Esophagus mucosa (tissue), 1 donor: ENCODE measurements at places on chromosomes 11 and 22. TPM values are rescaled to one million over a fixed set of nuclear protein-coding genes. Genes with fewer than 3 reads are reported as not detected.

DNA sequence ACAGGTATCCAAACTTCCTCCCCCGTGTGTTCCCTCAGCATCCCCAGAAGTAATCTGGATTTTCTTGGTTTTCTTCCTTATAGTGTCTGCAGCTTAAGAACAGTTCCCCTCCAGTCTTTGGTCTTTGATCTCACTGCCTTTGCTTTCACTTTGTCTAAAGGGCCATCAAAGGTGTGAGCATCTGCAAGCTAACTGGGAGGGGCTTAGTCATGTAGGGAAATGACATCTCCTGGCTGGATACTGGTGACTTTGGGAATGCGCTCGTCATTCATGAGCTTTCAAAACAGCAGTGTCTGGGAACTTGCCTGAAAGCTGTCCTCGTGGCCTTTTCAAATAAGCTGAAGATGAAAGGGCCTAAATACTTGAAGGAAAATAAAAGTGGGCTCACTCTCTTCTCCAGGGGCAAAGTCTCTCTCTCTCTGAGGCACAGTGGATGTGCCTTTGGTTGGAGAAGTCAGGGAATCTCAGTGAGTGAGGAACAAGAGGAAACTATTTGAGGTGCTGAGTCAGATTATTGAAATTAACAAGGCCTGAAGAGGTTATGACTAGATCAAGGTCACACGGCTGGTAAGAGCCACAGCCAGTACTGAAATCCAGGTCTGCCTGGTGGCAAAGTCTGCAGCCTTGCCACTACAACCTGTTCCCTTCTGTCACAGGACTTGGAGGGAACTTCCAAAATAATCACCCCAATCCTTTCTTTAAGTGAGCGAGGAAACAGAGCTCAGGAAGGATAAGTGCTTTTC, 45.6 kb upstream of the TENM4 start:
- no peak for ATAC-seq

- no peak for ATAC-seq
Measured at GRCh38 chr11:61868571-61869428, 22.5 kb downstream of the FADS3 start.

GRCh38 chr11:108961095-108961494, 296.2 kb downstream of the DDX10 start:
- ATAC-seq, result no peak

DNA sequence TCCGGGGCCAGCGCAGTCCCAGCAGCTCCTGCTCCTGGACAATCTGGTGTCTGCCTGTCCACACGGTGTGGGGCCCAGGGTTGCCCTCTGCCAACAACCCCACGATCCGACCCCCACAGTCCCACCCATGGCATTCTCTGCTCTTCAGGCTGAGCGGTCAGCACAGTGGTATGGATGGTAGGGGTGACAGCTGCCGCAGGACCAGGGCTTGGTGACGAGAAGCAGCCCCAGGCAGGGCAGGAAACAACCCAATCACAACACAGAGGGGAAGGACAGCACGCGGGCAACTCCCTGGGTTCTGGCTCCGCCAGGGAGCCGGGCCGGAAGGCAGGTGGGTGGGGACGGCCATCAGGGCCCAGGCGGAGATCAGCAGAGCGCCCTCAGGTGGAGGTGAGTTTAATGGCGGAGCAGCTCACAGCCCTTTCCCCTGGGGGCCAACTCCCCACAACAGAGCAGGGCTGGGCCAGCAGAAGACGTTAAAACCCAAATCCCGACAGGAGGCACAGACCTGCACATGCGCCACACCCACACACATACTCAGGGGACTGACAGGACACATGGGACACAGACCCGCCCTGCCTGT, 5.3 kb upstream of the CHADL start:
- ATAC-seq, result peak; percentile 23

- ATAC-seq, result no peak
Measured at GRCh38 chr11:64753380-64754123, 6.2 kb downstream of the PYGM start.

DNA sequence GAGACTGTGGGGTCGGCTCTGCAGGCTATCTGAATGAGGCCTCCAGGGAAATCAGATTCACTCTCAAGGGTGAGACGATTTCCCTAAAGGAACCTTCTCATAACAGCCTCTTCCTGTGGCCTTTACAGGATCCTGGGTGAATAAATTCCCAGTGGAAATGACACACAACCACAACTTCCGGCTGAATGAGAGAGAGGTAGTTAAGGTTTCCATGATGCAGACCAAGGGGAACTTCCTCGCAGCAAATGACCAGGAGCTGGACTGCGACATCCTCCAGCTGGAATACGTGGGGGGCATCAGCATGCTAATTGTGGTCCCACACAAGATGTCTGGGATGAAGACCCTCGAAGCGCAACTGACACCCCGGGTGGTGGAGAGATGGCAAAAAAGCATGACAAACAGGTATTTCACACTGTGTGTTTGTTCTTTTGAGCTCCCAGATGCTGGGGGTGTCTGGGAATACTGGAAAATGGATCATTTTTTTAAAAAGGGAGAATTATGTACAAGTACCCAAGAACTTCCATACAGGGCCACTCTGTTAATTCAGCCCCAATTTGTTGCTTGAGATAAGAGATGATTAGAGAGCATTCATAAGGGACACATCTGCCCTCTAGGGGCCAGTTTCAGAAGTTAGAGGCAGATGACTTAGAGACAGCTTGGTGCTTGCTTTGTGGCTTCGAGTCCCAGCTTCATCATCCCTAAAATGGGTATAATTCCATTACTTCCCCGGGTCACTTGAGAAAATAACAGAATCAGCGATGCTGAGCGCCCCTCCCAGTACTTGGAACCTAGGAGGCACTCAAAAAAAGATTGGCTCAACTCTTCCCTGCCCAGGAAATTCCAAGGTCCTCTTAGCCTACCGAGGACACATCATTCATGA, 10.2 kb downstream of the SERPIND1 start:
- ATAC-seq, result no peak

- ATAC-seq, result no peak
Measured at GRCh38 chr11:134558258-134558835, 146.3 kb upstream of the B3GAT1 start.

GRCh38 chr11:67160045-67160444, 41.0 kb downstream of the KDM2A start:
- no peak for ATAC-seq

DNA sequence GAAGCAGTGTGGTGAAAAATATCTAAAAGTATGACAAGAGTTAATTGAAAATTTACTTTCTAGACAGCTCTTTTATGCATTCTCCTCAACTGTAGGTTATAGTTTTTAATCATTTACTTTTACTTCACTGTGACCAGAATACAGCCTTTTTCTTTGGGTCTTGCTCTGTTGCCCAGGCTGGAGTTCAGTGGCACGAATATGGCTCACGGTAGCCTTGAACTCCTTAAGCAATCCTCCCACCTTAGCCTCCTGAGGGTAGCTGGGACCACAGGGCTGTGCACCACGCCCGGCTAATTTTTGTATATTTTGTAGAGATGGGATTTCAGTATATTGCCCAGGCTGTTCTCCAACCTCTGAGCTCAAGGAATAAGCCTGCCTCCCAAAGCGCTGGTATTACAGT, 5.3 kb downstream of the SC5D start:
- ATAC-seq, result no peak

GRCh38 chr11:58927393-58928106, 11.7 kb upstream of the GLYATL1 start:
- peak; percentile 25 for ATAC-seq

GRCh38 chr11:118117790-118118601, 31.2 kb upstream of the SMIM35 start:
- no peak for ATAC-seq

DNA sequence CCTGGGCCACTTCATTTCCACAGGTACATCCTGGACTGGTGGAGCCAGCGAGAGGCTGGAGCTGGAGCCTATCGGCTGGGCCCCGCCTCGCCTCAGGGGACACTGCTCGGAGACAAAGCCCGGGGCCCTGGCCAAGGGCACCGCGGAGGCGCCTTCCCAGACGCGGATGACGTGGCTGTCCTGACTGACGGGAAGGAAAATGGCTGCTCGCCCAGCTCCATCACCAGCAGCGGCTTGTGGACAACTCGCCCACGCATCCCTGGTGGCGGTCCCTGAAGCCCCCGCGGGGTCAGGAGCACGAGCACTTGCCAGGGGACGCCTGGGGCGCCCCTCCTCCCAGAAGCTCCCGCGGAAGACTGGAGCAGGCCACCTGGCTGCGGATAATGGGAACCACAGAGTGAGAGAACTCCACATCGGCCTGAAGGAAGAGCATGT, 49.6 kb downstream of the CECR2 start:
- ATAC-seq, result no peak

- ATAC-seq, result no peak
Measured at GRCh38 chr11:66073669-66074068, 3.6 kb downstream of the PACS1 start.

DNA sequence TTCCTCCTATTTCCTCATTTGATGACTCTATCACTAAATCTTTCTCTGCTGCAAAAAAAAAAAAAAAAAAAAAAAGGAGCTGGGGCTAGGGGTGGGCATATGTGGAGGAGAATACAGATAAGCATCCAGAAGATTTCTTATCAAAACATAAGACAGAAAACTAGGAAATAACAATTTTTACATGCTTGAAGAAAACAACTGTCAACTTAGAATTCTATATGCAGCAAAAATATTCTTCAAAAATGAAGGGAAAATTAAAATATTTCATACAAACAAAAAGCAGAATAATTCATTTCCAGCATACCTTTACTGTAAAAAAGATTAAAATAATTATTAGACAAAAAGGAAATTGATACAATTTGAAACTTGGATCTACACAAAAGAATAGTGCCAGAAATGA, 38.7 kb downstream of the GDPD4 start:
- ATAC-seq, result no peak

DNA sequence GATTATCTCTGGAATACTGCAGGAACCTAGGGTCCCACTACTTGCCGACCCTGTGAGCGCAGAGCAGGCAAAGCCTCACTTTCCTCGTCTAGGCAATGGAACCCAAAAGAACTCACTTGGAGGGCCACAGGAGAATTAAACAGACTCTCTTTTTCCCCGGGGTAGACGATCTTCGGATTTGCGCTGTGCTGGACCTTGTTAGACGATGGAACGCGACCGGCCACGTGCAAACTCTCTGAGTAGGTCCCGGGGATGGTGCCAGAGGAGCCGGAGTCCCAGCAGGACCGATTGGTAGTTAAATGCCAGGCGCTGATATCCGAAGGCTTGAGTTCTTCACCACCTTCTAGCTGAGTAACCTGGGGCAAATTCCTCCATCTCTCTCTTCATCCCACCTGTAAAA, 1.0 kb upstream of the SLC1A2 start:
- no peak for ATAC-seq

DNA sequence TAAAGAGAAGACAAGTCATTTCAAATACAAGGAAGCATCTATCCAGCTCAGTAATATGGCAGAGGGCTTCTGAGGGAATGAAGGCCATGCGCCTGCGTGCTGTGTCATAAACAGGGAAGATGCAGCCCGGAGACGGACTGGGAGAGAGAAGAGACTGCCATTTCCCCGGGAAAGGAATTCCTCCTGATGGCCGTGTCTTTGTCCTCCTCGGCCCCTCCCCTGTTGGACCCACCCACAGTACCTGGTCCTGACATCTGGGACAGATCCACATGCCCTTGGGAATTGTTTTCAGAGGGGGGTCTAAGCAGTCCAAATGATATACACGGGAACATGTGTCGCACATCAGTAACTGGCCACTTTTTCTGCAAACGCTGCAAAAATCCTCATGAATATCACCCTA, 15.5 kb downstream of the LARGE2 start:
- no peak for ATAC-seq

DNA sequence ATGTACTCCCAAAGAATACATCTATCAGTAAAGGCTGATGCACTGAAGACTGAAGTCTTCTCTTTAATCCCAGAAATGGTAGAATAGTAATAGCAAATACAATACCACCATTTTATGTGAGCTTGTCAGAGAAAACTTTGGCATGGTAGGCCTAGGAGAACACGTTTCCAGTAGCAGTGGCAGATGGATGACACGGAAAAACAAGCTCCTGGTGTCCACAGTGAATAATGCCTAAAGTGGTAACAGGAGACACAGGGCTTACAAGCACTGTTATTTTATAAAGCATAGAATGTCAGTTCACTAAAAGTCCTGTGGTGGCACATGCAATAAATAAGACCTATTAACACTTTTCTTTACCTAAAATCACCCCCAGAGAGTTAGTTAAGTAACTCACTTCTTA, 277.6 kb downstream of the TTC28 start:
- no peak for ATAC-seq

- peak; percentile 56 for ATAC-seq
Measured at GRCh38 chr11:8934742-8935488, 2.2 kb upstream of the C11orf16 start.

DNA sequence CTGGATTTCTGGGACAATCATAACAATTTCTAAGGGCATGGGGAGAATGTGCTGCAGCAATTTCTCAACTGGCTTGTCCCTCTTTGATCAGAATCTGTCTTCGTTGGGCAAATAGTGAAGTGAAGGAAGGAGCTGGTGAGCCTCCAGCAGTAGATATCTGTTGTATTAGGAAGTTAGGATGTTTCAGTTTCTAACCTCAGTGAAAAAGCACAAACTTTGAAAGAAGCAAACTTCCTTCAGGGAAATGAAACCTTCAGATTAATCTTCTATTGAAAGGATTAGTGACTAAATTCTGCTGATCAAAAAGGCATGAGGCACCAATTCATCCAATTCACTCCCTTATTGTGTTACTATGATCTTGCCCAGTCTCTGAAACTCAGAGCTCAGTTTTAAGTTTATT, 24.3 kb downstream of the LMO2 start:
- no peak for ATAC-seq

DNA sequence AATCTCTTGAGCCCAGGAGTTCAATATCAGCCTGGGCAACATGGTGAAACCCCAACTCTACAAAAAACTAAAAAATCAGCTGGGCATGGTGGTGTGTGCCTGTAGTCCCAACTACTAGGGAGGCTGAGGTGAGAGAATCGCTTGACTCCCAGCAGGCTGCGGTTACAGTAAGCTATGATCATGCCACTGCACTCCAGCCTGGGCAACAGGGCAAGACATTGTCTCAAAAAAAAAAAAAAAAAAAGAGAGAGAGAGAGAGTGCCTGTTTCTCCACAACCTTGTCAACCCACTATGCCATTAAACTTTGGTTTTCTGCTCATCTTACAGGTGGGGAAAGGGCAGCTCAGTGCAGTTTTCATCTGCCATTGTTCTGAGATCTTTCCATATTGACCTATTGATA, 5.1 kb downstream of the FOLR3 start:
- no peak for ATAC-seq

GRCh38 chr22:29715705-29716104, 4.1 kb upstream of the CABP7 start:
- no peak for ATAC-seq

The YWHAH gene
- total RNA-seq, result 58.3 TPM

The NRGN gene
- 1.1 TPM for total RNA-seq

The IGSF9B gene
- 1.5 TPM for total RNA-seq

The ZNF280B gene
- total RNA-seq, result 0.04 TPM

The CALCA gene
- not detected for total RNA-seq

The CXCR5 gene
- 0.20 TPM for total RNA-seq

The PDE3B gene
- total RNA-seq, result 0.44 TPM

The PNPLA5 gene
- total RNA-seq, result not detected

The CTSW gene
- not detected for total RNA-seq

The RIMBP3B gene
- total RNA-seq, result not detected

The RASSF10 gene
- total RNA-seq, result 11.3 TPM

The INSC gene
- total RNA-seq, result 0.12 TPM

The SHISAL1 gene
- total RNA-seq, result 0.08 TPM

The OR10W1 gene
- total RNA-seq, result not detected

The LRP4 gene
- 2.5 TPM for total RNA-seq

The NXPE2 gene
- total RNA-seq, result not detected
